ENCODE measurements at places on chromosomes 13 and 19. TPM values are rescaled to one million over a fixed set of nuclear protein-coding genes. Genes with fewer than 3 reads are reported as not detected.
A peak's percentile ranks its signal among the peaks of the same experiment; 100 is the strongest.

TMEM145 gene
- polyA plus RNA-seq: 1.1 TPM

DNA sequence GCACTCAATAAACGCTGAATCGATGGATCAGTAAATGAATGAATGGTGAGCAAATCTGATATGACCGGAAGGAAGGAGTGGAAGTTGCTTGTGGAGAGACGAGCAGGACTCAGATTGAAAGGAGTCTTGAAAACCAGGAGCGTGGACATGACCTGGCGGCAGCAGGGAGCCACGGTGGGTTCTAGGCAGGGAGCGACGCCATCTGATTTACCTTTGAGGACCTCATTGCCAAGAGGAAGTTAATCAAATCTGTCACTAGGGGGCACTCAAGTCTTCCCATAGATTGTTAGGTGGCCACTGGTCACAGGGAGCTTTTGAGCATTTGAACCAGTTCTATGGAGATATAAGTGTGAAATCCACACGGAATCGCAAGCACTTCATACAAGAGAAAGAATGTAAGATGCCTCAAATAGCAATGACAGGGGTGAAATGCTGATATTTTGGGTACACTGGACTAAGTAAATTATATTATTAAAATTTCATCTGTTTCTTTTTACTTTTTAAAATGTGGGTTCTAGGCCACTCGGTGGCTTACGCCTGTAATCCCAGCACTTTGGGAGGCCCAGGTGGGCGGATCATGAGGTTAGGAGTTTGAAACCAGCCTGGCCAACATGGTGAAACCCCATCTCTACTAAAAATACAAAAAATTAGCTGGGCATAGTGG lies 9.2 kb upstream of the FBN3 start:
- no peaks in the 10 kb centered on the region for H3K36me3 ChIP-seq
- DNase-seq: peak; percentile 91
- H3K27ac ChIP-seq: no peak overlapping the region

DNA sequence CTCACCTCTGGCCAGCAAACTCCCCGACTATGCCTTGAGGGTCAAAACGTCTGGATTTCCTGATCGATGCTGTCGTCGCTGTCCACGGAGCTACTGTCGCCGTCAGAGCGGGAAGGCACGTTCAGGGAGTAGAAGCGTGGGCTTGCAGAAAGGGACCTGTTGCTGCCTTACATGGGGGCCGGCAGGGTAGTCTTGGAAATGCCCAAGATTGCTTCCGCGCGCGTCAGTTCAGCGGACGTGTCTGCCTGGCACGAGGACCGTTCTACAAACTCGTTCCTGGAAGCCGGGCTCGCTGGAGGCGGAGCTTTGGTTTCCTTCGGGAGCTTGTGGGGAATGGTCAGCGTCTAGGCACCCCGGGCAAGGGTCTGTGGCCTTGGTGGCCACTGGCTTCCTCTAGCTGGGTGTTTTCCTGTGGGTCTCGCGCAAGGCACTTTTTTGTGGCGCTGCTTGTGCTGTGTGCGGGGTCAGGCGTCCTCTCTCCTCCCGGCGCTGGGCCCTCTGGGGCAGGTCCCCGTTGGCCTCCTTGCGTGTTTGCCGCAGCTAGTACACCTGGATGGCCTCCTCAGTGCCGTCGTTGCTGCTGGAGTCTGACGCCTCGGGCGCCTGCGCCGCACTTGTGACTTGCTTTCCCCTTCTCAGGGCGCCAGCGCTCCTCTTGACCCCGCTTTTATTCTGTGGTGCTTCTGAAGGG lies 15.4 kb downstream of the RB1 start:
- DNase-seq: peak; percentile 75
- peak overlapping the region; percentile 45 for H3K4me3 ChIP-seq
- H3K4me1 ChIP-seq: peaks cover 6% of the 10 kb centered on the region

DNA sequence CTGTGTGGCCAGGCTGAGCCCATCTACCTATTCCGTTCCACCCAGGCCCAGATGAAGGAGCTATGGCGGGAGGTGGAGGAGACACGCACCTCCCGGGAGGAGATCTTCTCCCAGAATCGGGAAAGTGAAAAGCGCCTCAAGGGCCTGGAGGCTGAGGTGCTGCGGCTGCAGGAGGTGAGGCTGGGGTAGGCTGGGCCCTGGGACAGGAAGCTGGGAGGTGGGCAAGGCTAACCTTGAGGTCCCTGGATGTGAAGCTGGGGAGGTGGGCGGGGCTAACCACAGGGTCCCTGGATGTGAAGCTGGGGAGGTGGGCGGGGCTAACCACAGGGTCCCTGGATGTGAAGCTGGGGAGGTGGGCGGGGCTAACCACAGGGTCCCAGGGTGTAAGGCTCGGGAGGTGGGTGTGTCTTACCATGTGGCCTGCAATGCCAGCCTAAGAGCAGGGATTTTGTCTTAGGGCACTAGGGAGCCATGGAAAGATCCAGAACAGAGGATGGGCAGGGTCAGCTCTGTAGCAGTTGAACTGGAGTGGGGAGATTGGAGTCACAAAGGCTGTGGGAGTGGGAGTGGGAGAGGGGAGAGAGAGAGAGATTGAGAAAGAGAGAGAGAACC lies 36.9 kb downstream of the KCNC3 start:
- H3K27me3 ChIP-seq: no peaks in the 10 kb centered on the region
- DNase-seq: no peak
- no peaks in the 10 kb centered on the region for H3K4me1 ChIP-seq
- H3K4me3 ChIP-seq: no peak overlapping the region
- H3K36me3 ChIP-seq: peaks cover 72% of the 10 kb centered on the region
- no peak overlapping the region for H3K27ac ChIP-seq

- H3K4me3 ChIP-seq: no peak overlapping the region
- no peaks in the 10 kb centered on the region for H3K4me1 ChIP-seq
- H3K36me3 ChIP-seq: no peaks in the 10 kb centered on the region
These were observed 870.2 kb downstream of the EFNB2 start for GRCh38 chr13:105665284-105665683.

GRCh38 chr13:86447479-86447878 lies 648.3 kb upstream of the SLITRK6 start:
- no peak overlapping the region for H3K27ac ChIP-seq
- no peaks in the 10 kb centered on the region for H3K36me3 ChIP-seq
- no peak overlapping the region for H3K4me3 ChIP-seq
- H3K4me1 ChIP-seq: no peaks in the 10 kb centered on the region
- no peaks in the 10 kb centered on the region for H3K27me3 ChIP-seq
- DNase-seq: no peak

- peak overlapping the region; percentile 65 for H3K27ac ChIP-seq
- H3K36me3 ChIP-seq: no peaks in the 10 kb centered on the region
- H3K27me3 ChIP-seq: no peaks in the 10 kb centered on the region
- H3K4me1 ChIP-seq: peaks cover 47% of the 10 kb centered on the region
- no peak for DNase-seq
- peak overlapping the region; percentile 98 for H3K4me3 ChIP-seq
These were observed 659 bp downstream of the GNA11 start for GRCh38 chr19:3094601-3095440.
